ENCODE measurements at places on chromosomes 1 and 21. TPM values are rescaled to one million over a fixed set of nuclear protein-coding genes. Genes with fewer than 3 reads are reported as not detected.

GRCh38 chr1:7962014-7962335, 464 bp downstream of the PARK7 start:
- peaks cover 14% of the 10 kb centered on the region for H3K4me1 ChIP-seq
- peak overlapping the region; percentile 95 for H3K4me3 ChIP-seq
- H3K27ac ChIP-seq, result peak overlapping the region; percentile 93
- H3K36me3 ChIP-seq, result peaks cover 11% of the 10 kb centered on the region
- no peak for DNase-seq

GRCh38 chr1:205576805-205577761, 54.7 kb downstream of the ELK4 start:
- H3K27ac ChIP-seq, result no peak overlapping the region
- peaks cover 45% of the 10 kb centered on the region for H3K27me3 ChIP-seq

- peak overlapping the region; percentile 24 for H3K4me3 ChIP-seq
- no peak for DNase-seq
- H3K4me1 ChIP-seq, result peaks cover 33% of the 10 kb centered on the region
- no peaks in the 10 kb centered on the region for H3K36me3 ChIP-seq
Measured at GRCh38 chr1:235893840-235894239, 27.1 kb upstream of the LYST start.

Gene TCHHL1
- total RNA-seq, result not detected

GRCh38 chr1:111480674-111481073, 6.9 kb downstream of the C1orf162 start:
- no peaks in the 10 kb centered on the region for H3K27me3 ChIP-seq
- H3K36me3 ChIP-seq, result no peaks in the 10 kb centered on the region
- H3K4me1 ChIP-seq, result peaks cover 4% of the 10 kb centered on the region
- no peak overlapping the region for H3K4me3 ChIP-seq

GRCh38 chr1:171090604-171091003, at the start of gene FMO3:
FMO3 (plus strand) TSS chr1:171090905; CDS start chr1:171092659, 1,754 bp downstream.
- H3K36me3 ChIP-seq, result no peaks in the 10 kb centered on the region
- no peak within 1 kb of the TSS for H3K27ac ChIP-seq
- no peak within 1 kb of the TSS for H3K4me3 ChIP-seq
- no peaks in the 10 kb centered on the region for H3K27me3 ChIP-seq
- no peak for DNase-seq

DNA sequence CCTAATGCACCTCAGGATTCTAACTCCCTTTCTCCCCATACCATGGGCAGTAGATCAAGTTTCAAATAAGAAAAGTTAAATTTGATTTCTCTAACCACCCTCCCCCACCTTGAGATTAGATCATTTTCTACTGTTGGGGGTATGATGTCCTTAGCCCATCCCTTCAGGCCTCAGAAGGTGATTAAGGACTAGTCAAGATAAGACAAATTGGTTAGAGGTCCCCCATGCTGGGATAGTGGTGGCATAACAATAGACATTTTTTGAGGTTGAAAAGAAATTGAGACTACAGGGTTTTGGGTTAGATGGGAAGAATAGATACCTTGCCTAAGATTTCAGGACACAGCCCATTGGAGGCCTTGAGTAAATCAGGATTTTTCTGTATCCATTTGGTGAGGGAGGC, 2.5 kb downstream of the CFAP126 start:
- peaks cover 7% of the 10 kb centered on the region for H3K4me1 ChIP-seq
- DNase-seq, result no peak
- H3K27me3 ChIP-seq, result no peaks in the 10 kb centered on the region
- H3K4me3 ChIP-seq, result no peak overlapping the region
- peaks cover 9% of the 10 kb centered on the region for H3K36me3 ChIP-seq

Gene CD34
- total RNA-seq, result not detected

Gene PLEKHA6
- total RNA-seq, result 71.5 TPM

- H3K27me3 ChIP-seq, result peaks cover 2% of the 10 kb centered on the region
- DNase-seq, result no peak
- H3K4me1 ChIP-seq, result no peaks in the 10 kb centered on the region
Measured at GRCh38 chr1:158771950-158772866, at the start of gene OR6N1. OR6N1 (minus strand) TSS chr1:158772195; CDS start chr1:158766682, 5,513 bp downstream.

All from progenitor cell of endocrine pancreas (in vitro differentiated cells).